Fibroblast of lung (primary cell): ENCODE measurements at places on chromosomes 4 and X. TPM values are rescaled to one million over a fixed set of nuclear protein-coding genes. Genes with fewer than 3 reads are reported as not detected.

GRCh38 chrX:136176399-136176825 is 29.1 kb downstream of the FHL1 start:
- DNase-seq: peak; percentile 88

GRCh38 chr4:105632599-105632998 is 75.9 kb downstream of the INTS12 start:
- DNase-seq: no peak

DNA sequence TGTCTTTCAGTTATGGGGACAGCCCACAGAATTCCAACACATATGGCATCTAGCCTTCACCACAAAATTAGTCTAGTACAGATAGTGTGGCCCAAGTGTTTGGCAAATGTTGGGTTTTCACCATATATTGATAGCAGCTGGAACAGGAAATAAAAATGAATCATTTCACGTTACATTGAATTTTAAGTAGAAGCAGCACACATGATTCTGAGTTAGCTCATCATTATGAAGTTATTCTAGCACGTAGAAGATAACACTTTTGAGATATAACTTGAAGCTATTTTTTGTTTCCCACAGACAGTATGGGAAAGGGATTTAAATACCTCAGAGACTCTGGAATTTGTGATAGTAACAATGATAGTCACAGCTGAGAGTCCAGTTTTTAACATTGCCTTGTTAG is 118.7 kb downstream of the FAT4 start:
- peak; percentile 93 for DNase-seq

DNA sequence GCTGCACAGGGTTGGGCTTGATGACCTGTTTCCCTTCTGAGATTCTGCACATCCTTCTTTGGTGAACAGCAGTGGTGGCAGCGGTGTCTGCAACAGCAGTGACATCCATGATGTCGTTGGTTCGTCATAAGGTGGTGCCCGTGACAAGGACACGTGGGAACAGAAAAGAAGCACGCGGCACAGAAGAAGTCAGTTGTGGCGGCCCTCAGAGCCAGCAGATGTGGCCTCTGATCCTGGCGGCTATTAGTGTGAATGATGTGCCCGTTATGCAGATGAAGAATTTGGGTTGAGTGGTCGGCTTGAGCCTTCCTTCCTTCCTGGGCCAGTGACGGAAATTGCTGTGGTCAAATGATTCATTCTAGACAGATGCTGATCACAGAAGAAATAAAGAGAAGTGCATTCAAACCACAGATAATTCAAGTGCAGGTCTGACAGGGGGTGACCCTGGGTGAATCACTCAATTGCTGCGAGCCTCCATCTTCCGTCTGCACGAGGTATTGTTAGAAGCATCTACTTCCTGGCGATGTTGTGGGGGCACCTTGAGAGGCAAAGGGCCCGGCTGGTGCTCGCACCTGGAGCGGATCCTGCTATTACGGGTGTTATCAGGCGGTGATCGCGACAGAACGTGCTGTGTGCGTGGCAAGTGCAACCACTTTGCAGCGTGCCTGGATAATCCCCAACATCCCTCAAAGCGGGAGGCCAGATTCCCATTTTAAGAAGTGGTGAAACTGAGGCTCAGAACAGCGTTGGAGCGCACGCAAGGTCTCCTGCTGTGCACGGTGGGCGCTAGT is 215.2 kb upstream of the PSAPL1 start:
- DNase-seq: peak; percentile 99

DNA sequence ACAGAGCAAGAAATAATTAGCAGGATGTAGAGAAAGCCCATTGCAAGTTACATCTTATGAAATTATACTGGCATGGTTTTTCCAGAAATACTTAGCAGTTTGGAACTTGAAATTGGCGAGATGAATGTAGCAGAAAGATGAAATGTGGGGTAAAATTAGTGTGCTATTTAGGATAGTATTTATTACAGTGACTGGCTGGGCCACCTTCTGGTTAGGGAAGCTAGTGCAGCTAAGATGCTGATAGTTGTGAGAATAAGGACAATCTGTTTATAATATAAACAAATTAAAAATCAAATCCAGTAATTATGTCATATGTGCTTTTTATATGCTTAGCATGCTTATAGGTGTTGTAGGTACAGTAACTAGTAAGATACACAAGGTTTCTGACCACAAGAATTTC is 74.8 kb downstream of the IL15 start:
- peak; percentile 30 for DNase-seq

DNA sequence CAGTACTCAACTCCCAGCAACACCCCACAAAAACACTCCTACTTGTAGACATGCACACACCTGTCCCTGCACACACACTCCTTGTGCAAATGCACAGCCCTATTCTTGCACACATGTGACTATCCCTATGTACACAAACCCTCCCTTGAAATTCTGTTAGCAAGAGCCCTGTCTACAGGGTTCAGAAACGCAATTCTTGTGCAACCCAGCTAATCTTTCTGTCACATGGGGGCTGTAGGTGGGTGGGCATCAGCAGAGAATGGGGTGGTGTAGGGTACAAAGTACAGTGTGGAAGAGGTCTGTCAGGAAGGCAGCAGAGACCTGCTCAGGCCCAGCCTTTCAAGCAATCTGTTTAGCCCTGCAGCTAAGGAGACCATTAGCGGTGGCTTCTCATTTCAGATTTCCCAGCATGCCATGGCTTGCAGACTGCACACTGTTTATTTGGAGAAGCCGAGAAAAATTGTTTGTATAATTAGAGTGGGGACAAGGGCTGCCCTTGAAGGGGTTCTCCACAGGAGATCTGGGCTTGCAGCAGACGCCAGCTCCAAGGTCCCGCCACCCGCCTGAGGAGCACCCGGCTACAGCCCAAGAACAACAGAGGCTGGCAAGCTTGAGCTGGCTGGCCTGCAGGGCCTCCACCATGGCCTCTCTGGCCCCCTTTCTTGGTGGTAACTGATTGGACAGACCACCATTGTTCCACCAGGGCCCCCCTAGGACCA is 144.0 kb upstream of the PJA1 start:
- DNase-seq: no peak

GRCh38 chrX:10615931-10616774 is 4.2 kb downstream of the MID1 start:
- DNase-seq: peak; percentile 71

GRCh38 chr4:82381661-82382296 is 8.0 kb upstream of the HNRNPD start:
- no peak for DNase-seq

DNA sequence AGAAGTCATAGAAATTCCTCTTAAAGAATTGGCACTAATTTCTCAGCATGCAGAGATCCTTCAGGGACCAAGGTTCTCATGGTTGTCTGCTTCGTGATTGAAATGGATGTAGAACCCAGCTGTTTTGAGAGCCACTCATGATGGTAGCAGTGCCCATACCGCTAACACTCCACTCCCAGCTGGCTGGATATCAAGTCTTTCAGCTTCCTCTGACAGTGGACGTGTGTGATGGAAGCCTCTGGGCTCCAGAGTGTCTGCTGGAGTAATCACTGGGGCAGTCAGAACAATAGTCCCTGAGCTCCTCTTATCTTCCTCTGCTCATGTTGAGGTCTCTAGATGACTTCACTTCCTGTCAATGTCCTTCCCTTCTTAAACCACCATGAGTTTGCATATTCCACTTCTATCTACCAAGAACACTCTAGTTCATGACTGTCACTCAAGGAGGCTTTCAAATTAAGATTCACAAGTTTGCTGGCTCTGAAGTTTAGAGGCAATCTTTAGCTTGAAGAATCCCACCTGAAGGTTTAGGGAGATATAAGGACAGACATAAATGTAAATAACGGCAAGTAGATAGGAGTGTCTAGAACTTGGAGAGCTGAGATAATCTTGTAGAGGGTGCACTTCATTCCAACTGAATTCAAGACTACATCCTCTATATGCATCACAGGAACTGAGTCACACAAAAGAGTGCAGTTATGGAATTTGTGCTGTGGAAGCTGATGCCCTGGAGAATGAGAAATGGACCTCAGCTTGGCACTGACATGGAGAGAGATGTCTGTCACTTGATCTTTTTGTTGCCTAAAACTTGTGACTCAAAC is 64.5 kb upstream of the WDR1 start:
- DNase-seq: no peak

GRCh38 chr4:25870081-25870480 is 7.3 kb upstream of the SEL1L3 start:
- no peak for DNase-seq

GRCh38 chr4:76943129-76943620 is 6.4 kb upstream of the SEPTIN11 start:
- peak; percentile 93 for DNase-seq

GRCh38 chr4:155961575-155961974 is 7.9 kb upstream of the CTSO start:
- DNase-seq: no peak

DNA sequence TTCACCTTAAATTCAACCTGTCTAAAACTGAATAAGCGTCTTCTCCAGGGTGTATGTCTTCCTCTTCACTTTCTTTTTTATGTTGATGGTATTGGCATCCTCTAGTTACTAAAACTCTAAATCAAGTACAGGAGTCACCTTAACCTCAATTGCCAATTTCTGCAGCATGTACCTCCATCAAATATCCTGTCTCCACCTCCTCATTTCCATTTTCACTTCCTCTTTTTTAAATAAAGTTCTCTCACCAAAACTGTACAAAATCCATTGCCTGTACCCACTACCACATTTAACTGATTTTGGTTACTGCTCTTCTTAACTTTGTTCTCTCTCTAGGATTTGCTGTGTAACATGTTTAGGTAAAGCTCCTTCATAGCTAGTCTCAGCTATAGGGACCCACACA is 9.2 kb upstream of the NPFFR2 start:
- no peak for DNase-seq

DNA sequence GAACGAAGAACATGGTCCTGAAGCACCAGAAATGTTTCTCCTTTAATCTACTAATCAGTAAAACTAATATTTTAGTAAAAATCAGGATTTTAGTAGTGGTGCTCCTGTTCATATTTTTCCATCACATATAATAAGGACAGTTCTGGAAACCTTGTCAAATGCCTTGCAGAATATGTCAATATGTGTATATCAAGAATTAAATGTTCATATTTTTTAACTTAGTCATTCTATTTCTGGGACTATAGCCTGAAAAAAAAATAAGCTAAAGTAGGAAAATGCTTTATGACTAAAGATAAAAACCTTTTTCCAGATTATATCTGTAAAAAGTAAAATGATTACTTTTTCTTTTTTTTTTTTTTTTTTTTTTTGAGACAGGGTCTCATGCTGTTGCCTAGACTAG is 65.1 kb downstream of the MAB21L2 start:
- DNase-seq: peak; percentile 32

DNA sequence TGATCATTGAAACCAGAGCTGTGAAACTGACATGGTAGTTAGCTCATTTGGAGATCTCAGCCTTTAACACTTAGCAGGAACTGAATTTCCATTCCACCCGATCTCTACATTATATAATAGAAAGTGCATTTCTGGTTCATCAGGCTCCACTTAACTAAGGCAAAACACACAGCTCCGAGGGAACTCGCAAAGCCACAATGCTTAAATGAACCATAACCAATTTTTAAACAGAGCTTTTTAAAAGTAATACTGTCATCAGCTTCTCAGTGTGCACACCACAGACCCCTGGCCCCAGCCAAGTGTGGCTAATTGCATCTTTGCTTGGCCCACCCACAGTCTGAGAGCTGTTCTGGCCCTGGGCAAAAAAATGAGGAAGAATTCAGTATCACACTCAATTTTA is 66.1 kb downstream of the DCHS2 start:
- DNase-seq: no peak

DNA sequence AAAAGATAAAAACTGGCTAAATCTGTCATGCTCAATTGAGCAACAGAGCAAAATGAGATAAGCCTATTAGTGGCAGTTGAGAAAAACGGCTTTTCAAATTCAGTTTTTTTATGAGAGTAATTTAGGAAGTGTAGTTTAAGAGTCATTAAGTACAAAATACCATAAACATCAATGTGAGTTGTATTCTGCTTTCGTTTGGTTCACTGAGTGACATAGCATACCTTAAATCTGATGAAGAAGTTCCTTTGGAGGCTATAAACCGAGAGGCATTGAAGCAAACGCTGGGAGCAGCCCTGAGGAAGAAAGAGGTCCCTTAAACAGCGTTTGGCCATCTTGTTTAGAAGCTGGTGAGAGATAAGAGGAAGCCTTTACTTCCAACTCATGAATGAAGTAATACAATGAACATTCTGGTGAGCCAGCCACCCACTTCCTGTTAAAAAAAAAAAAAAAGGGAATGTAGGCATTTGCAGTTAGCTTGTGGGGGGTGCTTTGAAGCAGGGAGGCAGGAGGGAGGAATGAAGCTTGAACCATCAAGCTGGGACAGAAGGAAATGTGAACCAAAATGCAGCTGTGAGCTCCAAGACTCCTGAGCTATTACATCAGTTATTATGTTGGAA is 132.3 kb downstream of the ZNF330 start:
- DNase-seq: peak; percentile 54

DNA sequence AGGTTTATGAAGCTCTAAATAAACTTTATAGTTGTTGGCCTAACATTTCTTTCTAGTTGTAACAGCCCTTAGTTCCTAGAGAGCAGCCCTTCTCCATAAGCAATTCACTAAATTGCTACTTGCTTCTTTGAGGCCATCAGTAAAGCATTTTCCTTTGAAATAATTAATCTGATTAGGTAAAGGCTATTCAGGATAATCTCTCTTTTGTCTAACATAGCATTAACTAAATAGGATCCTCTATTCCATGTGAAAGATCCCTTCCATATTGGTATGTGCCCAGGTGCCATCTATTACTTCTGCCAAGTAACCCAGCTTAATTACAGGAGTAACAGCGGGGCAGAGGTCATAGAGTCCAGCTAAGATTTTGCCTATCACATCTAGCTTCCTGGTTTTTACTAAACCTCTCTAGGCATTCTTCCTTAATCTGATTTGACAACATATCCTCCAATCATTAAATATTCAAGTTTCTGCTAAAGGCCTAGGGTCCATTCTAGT is 1408.0 kb downstream of the PCDH18 start:
- no peak for DNase-seq

GRCh38 chr4:80268936-80269335 is 2.5 kb downstream of the FGF5 start:
- DNase-seq: peak; percentile 30

AREG gene
- total RNA-seq: 1.5 and 2.0 TPM in 2 replicates

RHOH gene
- total RNA-seq: not detected in 2 replicates

PDCL2 gene
- total RNA-seq: not detected in 2 replicates

DDX53 gene
- not detected in 2 replicates for total RNA-seq

FAM184B gene
- total RNA-seq: under 0.01 TPM in 1 of 2 replicates, not detected in the other

TACC3 gene
- 1.8 and 7.3 TPM in 2 replicates for total RNA-seq

IDUA gene
- total RNA-seq: 10.3 and 11.1 TPM in 2 replicates

CXCL5 gene
- 0.66 and 0.77 TPM in 2 replicates for total RNA-seq

FOXR2 gene
- not detected in 2 replicates for total RNA-seq

DAPP1 gene
- not detected in 2 replicates for total RNA-seq

F11 gene
- total RNA-seq: not detected in 2 replicates
